ENCODE measurements at places on chromosomes 11 and 22.

DNA sequence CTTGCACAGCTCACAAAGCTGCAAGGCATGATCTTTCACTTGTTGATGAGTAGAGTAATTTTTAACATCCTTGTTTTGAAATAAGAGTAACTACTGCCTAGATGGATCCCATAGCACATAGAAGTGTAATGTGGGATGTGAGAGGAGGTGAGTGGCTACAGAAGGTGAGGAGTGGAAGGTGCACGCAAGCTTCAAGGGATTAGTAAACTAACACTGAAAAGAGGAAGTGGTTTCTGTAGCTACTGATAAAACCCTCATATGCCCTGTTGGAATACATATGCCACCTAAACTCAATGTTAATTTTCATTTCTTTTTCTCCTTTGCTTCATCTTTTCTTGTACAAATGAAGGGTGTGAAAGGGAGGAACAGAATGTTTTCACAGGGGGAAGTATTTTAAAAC lies 22.0 kb upstream of the CTSC start:
- no peak for DNase-seq

DNA sequence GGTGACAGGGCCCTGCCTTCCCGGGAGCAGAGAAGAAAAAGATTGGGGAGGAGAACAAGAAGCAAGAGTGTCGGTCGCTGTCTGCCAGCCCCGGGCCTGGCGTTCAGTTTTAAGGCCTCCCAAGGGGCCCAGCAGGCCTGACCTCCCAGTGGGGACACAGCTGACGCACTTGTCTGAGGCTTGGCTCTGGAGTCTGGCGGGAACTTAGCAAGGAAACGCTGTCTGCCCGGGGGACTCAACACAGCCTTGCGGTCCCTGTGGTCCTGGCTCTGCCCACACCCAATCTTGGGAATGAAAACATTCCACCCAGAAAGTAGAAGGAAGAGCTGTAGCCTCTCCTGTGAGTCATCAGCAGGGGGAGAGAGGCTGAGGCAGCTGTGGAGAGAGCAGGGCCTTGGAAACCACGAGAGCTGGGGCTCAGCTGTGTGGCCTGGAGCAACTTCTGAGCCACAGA lies 54.4 kb downstream of the TRAF6 start:
- peak; percentile 58 for DNase-seq

DNA sequence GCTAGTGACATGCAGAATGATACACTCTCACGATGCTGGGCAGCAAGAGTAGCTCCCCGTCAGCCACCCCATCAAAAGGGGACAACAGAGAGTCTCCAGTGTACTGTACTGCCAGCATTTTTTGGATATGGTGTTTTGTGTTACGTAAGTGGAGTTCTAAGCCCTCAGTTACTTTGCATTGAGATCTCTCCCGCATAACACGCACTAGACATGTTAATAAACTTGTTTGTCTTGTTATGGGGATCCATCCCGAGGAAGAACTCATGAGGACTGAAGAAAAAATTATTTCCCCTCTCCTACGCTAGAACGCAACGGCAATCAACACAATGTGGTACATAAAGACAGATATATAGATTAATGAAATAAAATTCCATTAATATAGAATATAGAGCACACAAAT lies 24.2 kb downstream of the NCAPD3 start:
- DNase-seq: no peak

DNA sequence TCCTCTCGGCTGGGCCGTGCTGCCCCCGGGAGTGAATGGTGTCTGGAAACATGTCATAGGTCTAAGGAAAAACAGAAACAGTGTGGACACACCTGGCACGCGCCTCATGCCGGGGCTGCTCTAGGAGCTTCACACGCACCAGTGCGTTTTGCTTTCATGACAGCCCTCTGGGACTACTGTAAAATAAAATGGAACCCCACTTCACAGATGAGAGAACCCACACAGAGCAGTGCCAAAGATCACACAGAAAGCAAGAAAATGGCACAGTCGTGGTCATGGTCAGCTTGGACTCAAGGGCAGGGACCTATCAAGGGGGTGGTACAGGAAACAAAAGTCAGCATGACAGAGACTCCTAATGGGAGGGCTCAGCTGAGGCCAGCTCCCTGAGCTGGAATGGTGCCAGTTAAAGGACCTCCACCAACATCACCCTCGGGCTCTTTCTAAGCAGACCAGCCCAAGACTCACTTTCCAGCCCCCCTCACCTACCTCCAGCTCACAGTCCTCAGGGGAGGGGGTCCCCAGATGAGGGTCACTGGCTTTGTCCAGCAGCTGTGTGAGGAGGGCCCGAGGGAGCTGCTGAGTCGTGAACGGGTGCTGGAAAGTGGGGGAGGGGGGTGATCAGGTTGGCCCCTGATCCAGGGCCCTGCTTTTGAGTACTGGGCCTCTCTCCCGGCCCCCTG lies 3.3 kb downstream of the MAP4K2 start:
- no peak for DNase-seq

DNA sequence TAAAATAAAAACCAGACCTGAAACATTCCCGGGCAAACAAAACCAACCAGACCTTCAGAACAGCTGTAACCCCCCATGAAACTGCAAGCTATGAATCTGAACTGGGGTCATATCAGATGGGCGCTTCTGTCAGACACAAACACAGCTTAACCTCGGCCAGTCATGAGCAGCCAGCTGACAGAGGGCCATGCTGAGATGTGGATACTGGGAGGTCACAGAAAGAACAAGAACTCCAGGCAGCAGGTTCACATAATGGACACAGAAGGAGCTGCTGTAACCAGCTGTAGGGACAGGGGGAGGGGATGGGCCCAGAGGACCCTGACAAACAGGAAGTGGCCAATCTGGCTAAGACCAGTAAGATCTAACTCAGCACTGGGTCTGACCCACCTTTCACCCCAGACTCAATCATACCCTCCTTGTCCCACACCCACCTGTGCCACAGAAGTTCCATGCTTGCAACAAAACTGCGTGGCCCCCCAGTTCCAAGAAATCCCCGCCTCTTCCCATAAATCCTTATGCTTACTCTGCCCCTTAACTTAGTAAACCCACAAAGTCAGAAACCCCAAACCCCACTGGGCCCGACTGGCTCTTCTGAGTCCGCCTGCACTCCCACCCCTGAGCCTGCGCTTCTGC lies 4.0 kb downstream of the APOL4 start:
- DNase-seq: no peak

GRCh38 chr11:73298233-73298632 lies 9.8 kb upstream of the ARHGEF17 start:
- no peak for DNase-seq

DNA sequence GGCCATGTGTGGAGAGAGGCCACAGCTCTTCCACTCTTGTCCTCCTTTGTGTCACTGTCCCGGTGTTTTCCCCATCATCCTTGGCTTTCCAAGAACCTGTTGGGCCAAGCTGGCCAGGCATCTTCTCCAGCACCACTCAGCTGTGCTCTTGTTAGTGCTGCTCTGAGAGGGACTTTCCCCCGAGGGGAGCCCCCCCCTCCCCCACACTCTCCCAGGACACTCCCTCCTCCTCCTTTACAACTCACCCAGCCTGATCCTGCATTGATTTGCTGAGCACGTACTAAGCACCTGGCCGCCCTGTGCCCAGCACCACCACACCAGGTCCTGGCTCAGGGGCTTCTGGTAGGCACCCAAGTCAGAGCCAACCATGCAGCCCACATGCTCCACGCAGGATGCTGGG lies 13.2 kb downstream of the TP53AIP1 start:
- DNase-seq: no peak

- DNase-seq: no peak
These were observed 70.0 kb downstream of the AMOTL1 start for GRCh38 chr11:94838027-94838731.

DNA sequence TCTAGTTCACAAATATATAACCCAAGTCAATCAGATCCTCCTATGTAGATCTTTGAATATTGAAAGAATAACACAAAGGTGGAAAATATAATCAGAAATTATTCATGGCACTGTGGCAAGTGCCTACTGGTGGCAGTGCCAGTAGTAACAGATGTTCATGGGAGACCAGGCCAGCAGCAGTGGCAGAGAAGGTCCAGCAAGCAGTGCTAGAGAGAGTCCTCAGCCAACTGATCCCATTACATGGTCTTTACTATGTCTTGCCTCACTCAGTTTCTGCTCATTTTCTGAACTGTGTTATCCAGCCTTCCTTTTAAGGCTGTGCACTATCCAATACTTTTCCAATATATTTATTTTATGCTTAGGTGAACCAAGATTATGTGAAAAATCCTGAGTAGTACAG lies 124.9 kb downstream of the MRTFA start:
- DNase-seq: no peak

DNA sequence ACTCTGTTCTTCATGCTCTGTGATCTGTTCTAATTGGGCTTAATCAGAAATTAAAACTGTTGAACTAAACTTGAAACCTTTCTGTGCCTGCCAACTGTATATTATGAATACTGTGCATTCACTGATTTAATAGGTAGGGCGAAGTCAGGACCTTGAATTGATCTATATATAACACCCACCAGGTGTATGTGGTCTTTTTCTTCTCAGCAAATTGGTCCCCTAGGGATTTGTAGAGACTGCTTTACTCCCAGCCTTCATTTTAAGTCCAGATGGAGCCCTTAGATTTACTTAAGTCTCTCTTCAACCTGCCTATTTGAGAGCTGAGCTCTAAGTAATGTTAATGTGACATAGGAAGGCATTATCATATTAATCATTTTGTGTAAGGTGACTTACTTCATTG lies 257.5 kb downstream of the TMEM135 start:
- no peak for DNase-seq

GRCh38 chr11:66689661-66690590 lies 12.2 kb upstream of the RBM4B start:
- no peak for DNase-seq

GRCh38 chr11:121300972-121301699 lies 8.6 kb downstream of the SC5D start:
- DNase-seq: no peak

GRCh38 chr22:27801616-27802345 lies at the start of gene MN1:
MN1 (minus strand) TSS chr22:27801756; CDS start chr22:27800543, 1,213 bp downstream.
- DNase-seq: no peak

DNA sequence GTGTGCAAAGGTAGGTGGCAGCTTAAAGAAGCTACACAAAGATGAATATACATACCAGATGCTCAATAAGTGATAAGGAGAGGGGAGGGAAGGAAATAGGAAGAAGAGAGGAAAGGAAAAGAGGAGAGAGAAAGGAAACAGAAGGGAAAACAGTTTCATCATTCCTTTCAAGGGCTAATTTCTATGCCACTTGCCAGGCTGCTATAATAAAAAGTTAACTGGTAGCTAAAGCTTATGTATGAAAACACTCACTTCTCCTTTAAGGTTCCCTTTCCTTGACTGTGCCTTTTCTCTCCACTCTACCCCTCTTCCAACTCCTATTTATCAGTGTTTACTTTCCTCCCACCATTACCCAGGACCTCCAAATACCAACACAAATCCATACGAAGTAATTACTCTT lies 347.9 kb downstream of the DLG2 start:
- DNase-seq: no peak

GRCh38 chr11:114929351-114930000 lies 251.1 kb downstream of the NXPE2 start:
- DNase-seq: no peak

GRCh38 chr11:102158164-102158735 lies 48.0 kb downstream of the YAP1 start:
- DNase-seq: no peak

DNA sequence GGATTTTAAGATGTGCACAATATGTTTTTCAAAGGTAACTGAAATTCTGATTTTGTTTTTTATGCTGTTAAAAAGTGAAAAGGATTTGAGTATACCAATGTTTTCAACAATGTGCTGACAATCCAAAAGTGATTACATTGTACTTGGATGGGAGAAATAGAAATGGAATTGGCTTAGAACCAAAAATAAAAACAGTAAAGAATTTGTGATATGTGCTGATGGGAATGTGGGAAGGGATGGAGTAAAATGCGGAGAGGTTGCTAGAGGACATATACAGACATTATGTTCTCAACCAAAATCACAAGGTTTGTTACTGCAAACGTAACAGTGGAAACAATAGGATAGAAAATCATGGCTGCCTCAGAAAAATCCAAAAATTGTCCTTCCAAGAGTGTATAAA lies 279.3 kb upstream of the TENM4 start:
- DNase-seq: no peak

- DNase-seq: no peak
These were observed 5.9 kb upstream of the SLC22A12 start for GRCh38 chr11:64585150-64585549.

DNA sequence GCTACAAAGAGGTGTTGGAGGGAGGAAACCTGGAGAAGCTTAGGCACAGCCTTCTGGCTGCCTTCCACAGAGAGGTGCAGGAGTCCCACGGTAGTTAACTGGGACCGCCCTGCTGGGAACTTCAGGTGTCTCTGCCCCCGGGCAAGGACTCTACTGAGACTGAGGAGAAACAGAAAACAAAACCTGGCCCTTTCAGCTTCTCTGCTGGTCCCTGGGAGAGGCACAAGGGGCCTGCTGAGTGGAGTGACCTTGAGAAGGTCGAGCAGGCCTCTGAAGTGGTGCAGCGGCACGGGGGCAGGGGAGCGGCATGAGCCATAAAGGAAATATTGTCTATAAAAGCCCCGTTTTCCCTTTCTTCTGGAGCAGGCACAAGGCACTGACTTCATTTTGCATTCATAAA lies 38.9 kb downstream of the NTM start:
- no peak for DNase-seq

- DNase-seq: peak; percentile 62
These were observed 19.5 kb downstream of the CNTF start for GRCh38 chr11:58641803-58642581.

- DNase-seq: no peak
These were observed 20.0 kb upstream of the NDUFC2 start for GRCh38 chr11:78099666-78100065.

GRCh38 chr11:128628686-128629085 lies 41.3 kb upstream of the ETS1 start:
- DNase-seq: no peak

DNA sequence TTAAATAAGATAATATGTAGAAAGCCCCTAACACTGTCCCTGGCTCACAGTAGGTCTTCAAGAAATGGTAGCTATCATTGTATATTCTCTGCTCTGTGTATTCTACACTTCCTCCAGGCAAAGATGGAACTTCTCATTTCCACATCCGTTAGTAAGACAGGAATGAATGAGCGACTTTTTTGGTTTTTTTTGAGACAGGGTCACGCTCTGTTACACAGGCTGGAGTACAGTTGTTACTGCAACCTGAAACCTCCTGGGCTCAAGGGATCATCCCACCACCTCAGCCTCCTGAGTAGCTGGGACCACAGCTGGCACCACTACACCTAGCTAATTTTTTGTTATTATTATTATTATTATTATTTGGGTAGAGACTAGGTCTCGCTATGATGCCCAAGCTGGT lies 2.3 kb upstream of the CLPB start:
- no peak for DNase-seq

DNA sequence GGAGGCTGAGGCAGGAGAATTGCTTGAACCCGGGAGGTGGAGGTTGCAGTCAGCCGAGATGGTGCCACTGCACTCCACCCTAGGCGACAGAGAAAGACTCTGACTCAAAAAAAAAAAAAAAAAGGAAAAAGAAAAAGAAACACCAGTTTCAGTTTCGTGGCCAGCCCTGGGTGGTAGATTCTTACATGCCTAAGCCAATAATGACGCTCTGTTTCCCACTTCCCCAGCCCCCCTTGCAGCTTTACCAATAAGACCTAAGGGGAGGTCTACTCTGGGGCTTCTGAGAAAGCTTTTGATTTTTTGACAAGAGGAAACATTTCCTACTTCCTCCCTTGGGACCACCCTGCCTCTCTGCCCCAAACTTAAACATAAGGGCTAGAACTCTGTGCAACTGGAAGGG lies 30.0 kb upstream of the PTPRJ start:
- no peak for DNase-seq

GRCh38 chr11:21909145-21909544 lies 283.7 kb upstream of the ANO5 start:
- DNase-seq: peak; percentile 26

Measured in COLO829 (cell line).